ENCODE measurements at places on chromosomes 4 and X. TPM values are rescaled to one million over a fixed set of nuclear protein-coding genes. Genes with fewer than 3 reads are reported as not detected.

RHOH gene
- polyA plus RNA-seq, result 0.11 TPM

JADE3 gene
- polyA plus RNA-seq, result 3.4 TPM

PDGFRA gene
- 2.6 TPM for polyA plus RNA-seq

STPG2 gene
- 0.11 TPM for polyA plus RNA-seq

TRIM75 gene
- not detected for polyA plus RNA-seq

COL4A5 gene
- 0.92 TPM for polyA plus RNA-seq

GBA3 gene
- 0.38 TPM for polyA plus RNA-seq

HOPX gene
- polyA plus RNA-seq, result 29.3 TPM

CCSER1 gene
- polyA plus RNA-seq, result 1.3 TPM

ETDA gene
- polyA plus RNA-seq, result not detected

VEGFC gene
- polyA plus RNA-seq, result 1.2 TPM

SMARCA1 gene
- polyA plus RNA-seq, result 27.6 TPM

HSFX2 gene
- 0.77 TPM for polyA plus RNA-seq

MSANTD1 gene
- 2.9 TPM for polyA plus RNA-seq

PDE6B gene
- polyA plus RNA-seq, result 3.0 TPM

GASK1B gene
- polyA plus RNA-seq, result 3.0 TPM

SYN1 gene
- polyA plus RNA-seq, result 10.3 TPM

CFP gene
- polyA plus RNA-seq, result 4.1 TPM

INTU gene
- 3.2 TPM for polyA plus RNA-seq

CXCL5 gene
- polyA plus RNA-seq, result 0.23 TPM

MAOA gene
- polyA plus RNA-seq, result 17.1 TPM

HAND2 gene
- 5.0 TPM for polyA plus RNA-seq

ARHGEF38 gene
- 5.0 TPM for polyA plus RNA-seq

CLTRN gene
- polyA plus RNA-seq, result 3.3 TPM

CT47B1 gene
- not detected for polyA plus RNA-seq

UGT2B10 gene
- polyA plus RNA-seq, result not detected

NDNF gene
- 0.40 TPM for polyA plus RNA-seq

Measured in pancreas (tissue), 10 donors.